ENCODE measurements at places on chromosomes 12 and 14.

- DNase-seq = no peak
Observed at GRCh38 chr12:21456291-21456780, 18.9 kb downstream of the PYROXD1 start.

DNA sequence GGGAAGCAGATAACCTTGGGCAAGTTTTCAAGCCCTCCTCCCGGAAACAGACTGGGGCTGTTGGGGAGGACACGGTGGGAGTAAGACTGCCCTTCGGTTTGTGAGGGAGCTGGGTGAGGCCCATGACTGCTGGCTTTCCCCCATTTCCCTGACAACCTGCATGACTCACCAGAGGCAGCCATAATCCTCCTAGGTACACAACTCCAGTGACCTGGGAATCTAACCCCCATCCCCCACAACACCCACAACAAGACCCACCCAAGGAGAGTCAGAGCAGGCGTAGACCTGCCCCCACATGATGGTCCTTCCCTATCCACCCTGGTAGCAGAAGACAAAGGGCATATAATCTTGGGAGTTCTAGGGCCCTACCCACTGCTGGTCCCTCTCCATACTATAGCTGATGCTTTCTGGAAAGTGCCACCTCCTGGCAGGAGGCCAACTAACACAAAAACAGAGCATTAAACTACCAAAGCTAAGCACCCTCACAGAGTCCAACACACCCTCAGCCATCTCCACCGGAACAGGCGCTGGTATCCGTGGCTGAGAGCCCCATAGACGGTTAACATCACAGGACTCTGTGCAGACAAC is 14.8 kb downstream of the DDX24 start:
- DNase-seq = no peak

- no peak for DNase-seq
Observed at GRCh38 chr12:2561367-2561766, 233.4 kb upstream of the FKBP4 start.

- no peak for DNase-seq
Observed at GRCh38 chr12:132497514-132498405, 7.8 kb downstream of the FBRSL1 start.

- DNase-seq = no peak
Observed at GRCh38 chr14:85247071-85247470, 282.9 kb upstream of the FLRT2 start.
